ENCODE measurements at places on chromosomes 3 and 15. TPM values are rescaled to one million over a fixed set of nuclear protein-coding genes. Genes with fewer than 3 reads are reported as not detected.

The CLDN11 gene
- not detected for total RNA-seq

The DPPA2 gene
- not detected for total RNA-seq

The RPL29 gene
- total RNA-seq: 1,040 TPM

The ADAMTS17 gene
- 1.7 TPM for total RNA-seq

The PLA2G4E gene
- 0.45 TPM for total RNA-seq

The ATP10A gene
- not detected for total RNA-seq

The LSAMP gene
- total RNA-seq: not detected

The CPEB1 gene
- total RNA-seq: 8.7 TPM

The STAB1 gene
- not detected for total RNA-seq

The C3orf20 gene
- total RNA-seq: 0.17 TPM

The RPUSD3 gene
- total RNA-seq: 35.0 TPM

The CEP19 gene
- 2.0 TPM for total RNA-seq

The P2RY14 gene
- total RNA-seq: not detected

The CADPS gene
- not detected for total RNA-seq

The GNAT1 gene
- 0.17 TPM for total RNA-seq

The HIGD1A gene
- 159 TPM for total RNA-seq

The CPNE9 gene
- not detected for total RNA-seq

The INKA1 gene
- 15.0 TPM for total RNA-seq

The ICE2 gene
- 31.2 TPM for total RNA-seq

The NR1I2 gene
- total RNA-seq: not detected

The CLDN1 gene
- 12.3 TPM for total RNA-seq

The OXTR gene
- 8.0 TPM for total RNA-seq

The MAGEL2 gene
- not detected for total RNA-seq

The BCHE gene
- total RNA-seq: not detected

The CYP19A1 gene
- not detected for total RNA-seq

Data from mammary epithelial cell (primary cell).